GOT3 (cell line): ENCODE measurements at places on chromosomes 11 and 22.

DNA sequence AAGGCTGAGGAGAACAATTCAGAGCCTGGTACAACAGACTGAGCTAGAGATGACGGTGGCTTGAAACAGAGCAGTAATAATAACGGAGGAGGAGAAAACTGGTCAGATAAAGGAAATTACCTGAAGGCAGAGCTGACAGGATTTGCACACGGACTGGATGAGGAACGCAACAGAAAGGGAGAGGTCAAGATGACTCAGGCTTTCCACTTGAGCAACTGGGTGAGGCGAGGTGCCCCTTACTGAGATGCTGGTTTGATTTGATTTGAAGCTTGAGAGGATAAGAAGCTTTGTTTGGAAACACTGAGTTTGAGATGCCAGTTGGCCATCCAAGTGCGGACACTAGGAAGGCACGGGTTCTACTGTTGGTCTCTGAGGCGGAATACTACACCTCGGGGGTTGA is 35.4 kb upstream of the NRIP3 start:
- no peak for DNase-seq

DNA sequence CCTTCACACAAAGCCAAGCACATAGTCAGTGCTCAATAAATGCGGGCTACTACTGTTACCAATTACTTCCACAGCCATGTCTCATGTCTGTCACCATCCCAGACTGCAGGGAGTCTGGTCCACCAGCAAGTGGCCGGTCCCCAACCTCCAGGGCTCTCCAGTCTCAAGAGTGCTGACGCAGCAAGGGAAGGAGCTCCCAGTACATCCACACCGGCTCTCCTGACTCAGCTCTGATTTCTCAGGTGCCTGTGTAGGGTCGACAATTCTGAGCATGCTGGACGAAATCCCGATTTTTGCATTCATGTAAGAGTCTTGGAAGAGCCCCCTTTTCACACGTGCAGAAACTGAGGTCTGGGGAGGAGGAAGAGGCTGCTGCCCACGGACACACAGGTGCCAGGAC is 10.3 kb upstream of the NEFH start:
- DNase-seq = no peak

DNA sequence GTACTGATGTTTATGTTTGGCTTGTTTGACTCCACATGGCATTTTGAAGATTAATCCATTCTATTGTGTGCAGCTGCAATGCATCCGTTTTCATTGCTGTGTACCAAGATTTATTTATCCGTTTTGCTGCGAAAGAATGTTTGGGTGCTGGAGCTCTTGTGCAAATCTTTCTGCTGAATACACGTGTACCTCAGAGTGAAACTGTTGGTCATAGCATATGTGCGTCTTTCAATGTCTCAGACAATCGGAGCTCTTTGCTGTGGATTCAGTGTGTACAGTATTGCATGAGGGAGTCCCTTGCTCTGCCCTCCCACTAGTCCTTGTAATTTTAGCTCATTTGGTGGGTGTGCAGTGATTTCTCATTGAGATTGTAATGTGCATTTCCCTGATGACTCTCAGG is 545.4 kb downstream of the TBC1D22A start:
- DNase-seq = no peak

DNA sequence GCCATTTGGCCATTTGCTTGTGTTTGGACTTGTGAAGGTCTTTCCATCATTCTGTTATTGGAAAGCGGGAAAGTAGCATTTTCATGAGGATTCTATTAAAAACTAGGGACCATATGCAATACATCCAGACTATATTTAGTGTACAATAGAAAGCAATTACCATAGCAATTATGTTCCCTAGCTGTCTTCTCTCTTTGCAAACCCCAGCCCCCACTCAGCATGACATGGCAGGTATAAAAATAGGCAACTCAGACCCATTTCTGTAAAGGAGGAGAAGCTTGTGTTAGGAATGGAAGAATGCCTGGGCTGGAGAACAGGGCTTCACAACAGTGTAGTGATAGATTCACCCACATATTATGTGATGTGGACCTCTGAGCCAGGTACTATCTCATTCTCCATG is 12.4 kb downstream of the OR51B6 start:
- DNase-seq = no peak

DNA sequence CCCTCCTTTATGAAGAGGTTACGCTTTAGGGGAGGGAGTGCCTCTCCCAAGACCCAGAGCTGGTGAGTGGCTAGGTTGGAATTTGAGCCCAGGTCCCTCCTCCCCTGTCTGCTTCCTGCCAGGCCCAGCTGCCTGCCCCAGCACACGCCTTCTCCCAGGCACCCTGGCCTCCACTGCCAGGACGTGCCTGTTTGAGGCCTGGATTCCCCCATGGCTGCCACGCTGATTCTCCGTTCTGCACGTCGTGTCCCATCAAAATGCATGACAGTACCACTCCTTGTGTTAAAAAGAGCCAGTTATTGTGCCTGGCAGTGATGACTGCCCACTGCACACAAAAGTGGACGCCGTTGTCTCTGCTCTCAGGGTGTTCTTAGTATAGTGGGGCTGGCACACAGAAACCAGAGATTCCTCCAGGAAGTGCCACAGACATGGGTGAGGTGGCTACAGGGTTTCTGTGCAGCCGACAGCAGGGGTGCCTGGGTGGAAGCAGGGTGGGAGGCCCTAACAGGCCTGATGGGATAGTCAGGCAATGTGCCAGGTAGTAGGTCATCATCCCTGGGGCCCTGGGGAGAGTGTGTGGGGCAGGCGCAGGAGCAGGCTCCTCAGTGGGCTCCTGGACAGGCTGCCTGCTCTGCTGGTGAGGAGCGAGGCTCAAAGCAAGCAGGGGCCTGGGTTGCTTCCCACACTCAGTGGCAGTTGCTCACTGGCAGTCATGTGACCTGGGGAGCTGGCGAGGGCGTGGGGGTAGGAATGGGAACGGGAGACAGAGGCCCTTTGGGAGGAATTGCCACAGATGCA is 24.2 kb downstream of the MED15 start:
- DNase-seq = no peak

- no peak for DNase-seq
Observed at GRCh38 chr11:469684-470560, 19.8 kb downstream of the PTDSS2 start.
